ENCODE measurements at places on chromosomes 16 and 17.

- no peak for DNase-seq
These were observed 28.3 kb downstream of the MAP2K4 start for GRCh38 chr17:12048843-12049473.

DNA sequence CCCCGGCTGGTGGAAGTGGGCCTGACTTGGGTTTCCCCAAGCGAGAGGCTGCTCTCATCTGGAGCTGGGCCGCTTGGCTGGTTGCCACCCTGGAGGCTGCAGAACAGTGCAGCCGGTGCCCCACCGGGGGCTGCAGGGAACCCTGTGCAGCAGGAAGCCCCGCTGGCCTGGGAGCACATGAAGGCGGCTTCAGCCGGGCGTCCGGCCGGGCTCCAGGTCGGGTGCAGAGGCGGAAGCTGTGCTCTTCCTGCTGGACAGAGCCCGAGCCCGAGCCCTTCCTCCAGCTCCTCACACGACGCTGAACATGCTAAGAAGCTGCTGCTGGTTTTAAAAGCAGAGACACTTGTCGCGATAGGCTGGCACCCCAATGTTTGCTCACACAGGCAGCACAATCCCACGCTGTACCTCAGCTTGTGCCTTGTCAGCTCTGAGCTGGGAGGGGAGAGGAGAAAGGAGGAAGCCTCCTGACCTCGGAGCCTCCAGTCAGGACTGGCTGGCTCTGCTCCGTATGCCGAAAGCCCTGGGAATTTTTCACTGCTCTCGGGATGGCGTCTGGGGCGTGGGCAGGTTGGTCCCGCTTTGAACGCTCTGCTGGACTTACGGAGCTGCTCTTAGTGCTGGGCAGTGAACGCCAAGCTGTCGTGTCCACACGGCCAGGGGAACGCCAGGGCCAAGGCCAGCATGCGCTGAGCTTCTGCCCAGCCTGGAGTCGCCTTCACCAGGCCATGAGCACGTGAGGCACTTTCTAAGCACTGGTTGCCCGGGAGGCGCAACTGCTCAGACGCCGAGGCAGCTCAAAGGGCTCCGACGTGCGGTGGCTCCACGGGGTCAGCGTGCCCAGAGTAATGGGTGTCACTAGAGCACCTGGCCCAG, 8.8 kb downstream of the CDK5R1 start:
- no peak for DNase-seq

- no peak for DNase-seq
These were observed 50.3 kb downstream of the METRNL start for GRCh38 chr17:83129676-83130075.

DNA sequence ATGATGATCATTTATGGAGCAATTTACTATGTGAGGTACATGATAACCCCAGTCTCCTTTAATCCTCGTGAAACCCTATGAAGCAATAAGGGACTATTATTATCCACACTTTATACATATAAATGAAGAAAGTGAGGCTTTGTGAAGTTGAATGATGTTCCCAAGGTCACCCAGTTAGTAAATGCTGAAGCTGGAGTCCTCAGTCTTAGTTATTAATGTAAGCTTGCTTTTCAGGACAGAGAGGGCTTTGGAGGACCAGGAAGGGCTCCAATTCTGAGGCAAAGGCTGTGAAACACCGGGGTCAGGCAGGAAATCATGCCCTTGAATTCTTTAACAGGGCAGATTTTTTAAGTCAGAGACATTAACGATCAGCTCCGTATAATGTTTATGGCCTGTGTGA, 36.8 kb downstream of the KSR1 start:
- DNase-seq, result no peak

DNA sequence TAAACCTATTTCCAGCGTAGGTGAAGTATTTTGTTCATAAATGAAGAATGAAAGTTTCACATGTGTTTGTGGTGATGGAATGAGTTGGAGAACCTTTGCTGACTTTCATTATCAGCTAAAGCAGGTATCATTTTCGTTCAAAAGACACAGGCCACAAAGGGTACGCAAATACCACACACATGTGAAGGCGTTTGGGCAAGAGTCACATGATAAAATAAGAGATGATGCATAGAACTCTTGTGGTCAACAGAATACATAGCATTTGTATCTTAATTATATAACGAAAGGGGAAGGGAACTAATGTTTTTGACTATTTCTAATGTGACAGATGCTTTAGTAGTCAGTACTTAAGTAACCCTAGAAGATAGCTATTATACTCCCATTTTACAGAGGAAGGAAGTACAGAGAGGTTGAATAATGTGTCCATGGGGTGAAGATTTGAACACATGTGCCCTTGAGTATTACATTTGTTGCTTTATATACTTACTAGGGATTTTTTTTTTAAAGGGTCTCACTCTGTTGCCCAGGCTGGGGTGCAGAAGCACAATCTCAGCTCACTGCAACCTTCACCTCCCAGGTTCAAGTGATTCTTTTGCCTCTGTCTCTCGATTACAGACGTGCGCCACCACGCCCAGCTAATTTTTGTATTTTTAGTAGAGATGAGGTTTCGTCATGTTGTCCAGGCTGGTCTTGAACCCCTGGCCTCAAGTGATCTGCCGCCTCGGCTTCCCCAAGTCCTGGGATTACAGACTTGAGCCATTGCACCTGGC, 4.8 kb downstream of the RPA1 start:
- DNase-seq, result peak; percentile 72

DNA sequence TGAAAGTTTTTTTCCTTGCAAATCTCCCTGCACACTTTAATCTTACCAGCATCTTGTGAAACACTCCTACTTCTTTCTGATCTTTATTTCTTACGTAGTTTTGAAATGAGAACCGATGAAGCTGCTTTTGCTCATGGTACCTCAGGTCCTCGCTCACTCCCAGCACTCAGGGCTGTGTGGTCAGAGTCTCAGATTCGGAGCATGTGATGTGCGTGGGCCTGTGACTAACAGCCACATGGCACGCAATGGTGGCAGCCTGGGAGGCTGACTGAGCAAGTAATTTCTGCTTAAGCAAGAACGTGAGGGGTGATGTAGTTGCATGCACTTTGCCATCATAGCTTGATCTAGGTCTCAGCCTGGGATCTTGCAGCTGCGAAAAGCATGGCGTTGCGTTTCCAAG, 624.3 kb downstream of the MAF start:
- peak; percentile 31 for DNase-seq

Data from activated CD4-positive, alpha-beta T cell treated with anti-CD3 and anti-CD28 coated beads, Interleukin-2, Interleukin-4, amounts not matched to agents 100 ng/mL and 50 ng/mL, durations not matched to agents 16 hours and 8 hours (primary cell).